ENCODE measurements at places on chromosomes 7 and 10. TPM values are rescaled to one million over a fixed set of nuclear protein-coding genes. Genes with fewer than 3 reads are reported as not detected.

- no peak for DNase-seq
Observed at GRCh38 chr7:80257756-80258155, 123.1 kb downstream of the GNAI1 start.

GRCh38 chr7:156141941-156142340 is 329.7 kb upstream of the SHH start:
- no peak for DNase-seq

- peak; percentile 30 for DNase-seq
Observed at GRCh38 chr7:151382079-151382885, 27.6 kb downstream of the WDR86 start.

GRCh38 chr10:31028081-31028480 is 3.6 kb downstream of the ZNF438 start:
- no peak for DNase-seq

DNA sequence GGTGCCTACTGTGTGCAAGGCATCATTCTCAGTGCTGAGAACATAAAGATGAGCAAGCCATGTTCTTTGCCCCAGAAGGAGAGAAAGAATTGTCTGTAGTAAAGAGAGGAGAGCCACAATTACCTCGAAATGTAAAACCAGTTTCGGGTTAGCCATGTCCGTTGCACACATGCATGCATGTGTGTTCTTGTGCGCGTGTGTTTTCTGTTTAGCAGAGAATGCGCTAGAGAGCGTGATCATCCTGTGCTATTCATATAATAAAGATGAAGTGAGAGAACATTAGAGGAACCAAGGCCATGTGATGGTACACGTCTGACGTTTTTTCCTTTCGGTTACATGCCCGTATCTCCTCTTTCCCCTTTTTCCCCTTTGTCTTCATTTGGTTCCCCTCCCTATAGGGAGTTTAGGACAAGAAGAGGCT is 158.2 kb downstream of the CELF2 start:
- DNase-seq, result no peak

The MMD2 gene
- not detected for total RNA-seq
